ENCODE measurements at places on chromosomes 5 and 9.

- no peaks in the 10 kb centered on the region for H3K36me3 ChIP-seq
- H3K4me3 ChIP-seq: no peak overlapping the region
- no peaks in the 10 kb centered on the region for H3K4me1 ChIP-seq
- H3K27ac ChIP-seq: no peak overlapping the region
- no peak for DNase-seq
Measured at GRCh38 chr5:174139623-174140022, 94.1 kb downstream of the NSG2 start.

DNA sequence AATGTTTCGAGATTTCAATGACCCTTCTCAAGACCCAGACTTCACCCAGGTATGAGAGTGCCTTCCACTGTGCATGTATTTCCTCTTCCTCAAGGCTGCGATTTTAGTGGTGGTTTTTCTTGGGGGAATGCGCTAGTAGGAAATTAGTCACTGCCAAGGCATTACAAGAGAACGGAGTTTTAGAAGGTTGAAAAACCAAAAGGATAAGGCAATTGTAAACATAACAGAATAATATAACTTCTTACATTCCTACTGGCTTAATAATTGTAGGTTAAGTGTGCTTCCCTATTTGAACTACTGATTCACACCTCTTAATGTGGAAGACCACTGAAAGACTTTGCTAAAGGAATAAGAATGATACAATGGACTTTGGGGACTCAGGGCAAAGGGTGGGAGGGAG lies 38.9 kb downstream of the ACO1 start:
- no peak overlapping the region for H3K4me3 ChIP-seq
- H3K4me1 ChIP-seq: peaks cover 2% of the 10 kb centered on the region
- H3K27ac ChIP-seq: no peak overlapping the region
- DNase-seq: no peak

DNA sequence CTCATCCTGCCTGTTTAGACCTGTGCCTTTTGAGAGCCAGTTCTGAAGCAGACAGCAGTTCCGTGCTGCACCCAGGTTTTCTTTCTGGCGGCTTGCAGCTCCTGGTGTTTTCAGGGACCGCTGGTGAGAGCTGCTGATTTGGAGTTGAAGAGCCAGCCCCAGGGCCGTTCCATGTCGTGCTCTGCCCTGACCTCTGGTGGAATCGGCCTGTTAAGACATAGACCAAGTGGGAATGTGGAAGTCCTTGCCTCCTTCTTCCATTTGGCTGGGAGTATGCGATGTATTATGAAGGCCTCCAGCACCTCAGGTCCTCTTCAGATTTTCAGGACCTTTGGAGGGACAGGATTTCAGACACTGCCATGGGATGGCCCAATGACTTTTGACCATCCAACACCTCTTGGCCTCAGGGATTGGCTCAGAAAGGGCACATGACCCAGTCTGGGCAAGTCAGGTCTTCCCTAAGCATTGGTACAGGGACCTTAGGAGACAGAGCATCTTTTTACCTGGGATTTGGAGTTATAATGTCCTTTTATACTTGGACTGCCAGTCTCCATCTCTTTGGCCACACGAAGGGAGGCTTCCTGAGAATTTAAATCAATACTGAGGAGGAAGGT lies 136.1 kb upstream of the CLINT1 start:
- peaks cover 12% of the 10 kb centered on the region for H3K4me1 ChIP-seq
- H3K27ac ChIP-seq: no peak overlapping the region
- peaks cover 41% of the 10 kb centered on the region for H3K27me3 ChIP-seq
- DNase-seq: peak; percentile 61
- H3K36me3 ChIP-seq: no peaks in the 10 kb centered on the region

- no peak overlapping the region for H3K27ac ChIP-seq
- no peaks in the 10 kb centered on the region for H3K27me3 ChIP-seq
- peaks cover 2% of the 10 kb centered on the region for H3K36me3 ChIP-seq
- no peak overlapping the region for H3K4me3 ChIP-seq
Measured at GRCh38 chr9:127867356-127868277, 9.9 kb downstream of the AK1 start.

GRCh38 chr9:1732670-1733069 lies 282.5 kb upstream of the SMARCA2 start:
- peaks cover 3% of the 10 kb centered on the region for H3K27me3 ChIP-seq
- no peaks in the 10 kb centered on the region for H3K36me3 ChIP-seq
- H3K4me3 ChIP-seq: no peak overlapping the region
- no peak overlapping the region for H3K27ac ChIP-seq

DNA sequence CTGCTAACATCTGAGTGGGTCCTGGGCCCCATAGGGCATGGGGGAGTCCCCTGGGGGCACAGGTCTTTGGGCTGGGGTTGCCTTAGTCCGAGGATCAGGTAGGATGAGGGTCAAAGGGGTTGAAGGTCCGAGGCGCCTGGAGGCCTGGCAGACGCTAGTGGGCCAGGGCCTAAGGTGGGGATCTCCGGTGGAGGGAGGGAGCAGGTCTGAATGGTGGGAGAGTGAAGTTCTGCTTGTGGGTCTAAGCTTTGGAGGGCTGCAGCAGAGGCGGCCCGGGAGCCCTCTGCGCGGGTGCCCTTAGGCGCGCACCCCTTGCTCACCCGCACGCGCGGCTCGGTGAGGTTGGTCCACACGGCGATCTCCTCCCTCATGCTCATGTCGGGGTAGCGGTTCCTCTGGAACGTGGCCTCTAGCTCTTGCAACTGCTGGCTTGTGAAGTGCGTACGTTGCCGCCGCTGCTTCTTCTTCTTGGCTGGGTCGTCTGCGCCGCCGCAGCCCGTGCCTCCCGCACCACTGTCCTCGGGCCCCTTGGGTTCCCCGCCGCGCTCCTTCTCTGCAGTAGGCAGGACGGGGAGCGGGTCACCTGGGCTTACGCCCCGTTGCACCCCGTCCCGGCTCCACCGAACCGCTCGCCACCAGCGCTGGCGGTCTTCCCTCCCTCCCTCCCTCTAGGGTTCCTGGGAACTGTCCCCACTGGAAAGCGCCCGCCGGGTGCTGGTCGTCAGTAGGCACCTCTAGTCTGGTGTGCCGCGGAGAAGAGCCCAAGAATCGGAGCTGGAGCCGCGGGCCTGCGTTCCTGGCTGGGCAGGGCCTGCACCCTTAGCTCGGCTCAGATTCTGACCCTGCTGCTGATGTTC lies 2.8 kb downstream of the PITX1 start:
- H3K36me3 ChIP-seq: peaks cover 10% of the 10 kb centered on the region
- H3K4me3 ChIP-seq: peak overlapping the region; percentile 42
- H3K27ac ChIP-seq: no peak overlapping the region
- peaks cover 33% of the 10 kb centered on the region for H3K4me1 ChIP-seq
- DNase-seq: no peak
- H3K27me3 ChIP-seq: peaks cover 77% of the 10 kb centered on the region

- no peak for DNase-seq
- no peaks in the 10 kb centered on the region for H3K27me3 ChIP-seq
- no peak overlapping the region for H3K4me3 ChIP-seq
- H3K4me1 ChIP-seq: peaks cover 24% of the 10 kb centered on the region
Measured at GRCh38 chr5:80686757-80687156, 32.0 kb upstream of the DHFR start.

DNA sequence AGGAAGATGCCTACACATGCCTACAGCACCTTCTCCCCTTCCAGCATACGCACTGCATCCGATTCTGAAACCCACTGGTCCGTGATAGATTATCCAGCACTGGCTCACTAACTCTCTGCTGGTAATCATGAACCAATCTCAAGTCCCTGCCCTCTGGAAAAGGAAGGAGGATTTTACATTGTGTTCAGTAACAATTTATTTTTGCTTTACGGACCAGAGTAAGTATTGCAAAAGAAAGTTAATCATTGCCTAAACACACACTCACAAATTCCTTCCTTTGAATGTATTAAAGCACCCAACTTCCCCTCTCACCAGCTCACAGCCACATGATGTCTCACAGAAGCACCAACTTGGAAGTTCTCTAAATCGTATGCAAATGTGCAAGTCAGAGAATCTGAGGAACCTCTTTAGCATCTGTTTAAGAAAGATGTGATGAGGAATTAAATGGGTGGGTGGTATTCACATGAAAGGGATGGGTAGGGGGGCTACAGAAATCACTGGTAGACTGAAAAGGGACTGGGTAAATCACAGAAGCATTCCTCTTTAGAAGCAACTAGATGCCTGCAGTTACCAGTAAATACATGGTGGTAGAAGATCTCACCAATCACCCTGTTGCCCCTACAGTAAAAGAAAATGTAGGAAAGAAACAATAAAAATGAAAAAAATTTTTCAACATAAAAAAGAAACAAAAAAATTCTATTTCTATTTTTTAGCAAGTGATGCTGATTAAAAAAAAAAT lies 8.4 kb downstream of the GNAQ start:
- H3K27me3 ChIP-seq: no peaks in the 10 kb centered on the region
- H3K27ac ChIP-seq: no peak overlapping the region
- H3K4me3 ChIP-seq: no peak overlapping the region
- DNase-seq: no peak
